ENCODE measurements at places on chromosomes 16 and 17.

DNA sequence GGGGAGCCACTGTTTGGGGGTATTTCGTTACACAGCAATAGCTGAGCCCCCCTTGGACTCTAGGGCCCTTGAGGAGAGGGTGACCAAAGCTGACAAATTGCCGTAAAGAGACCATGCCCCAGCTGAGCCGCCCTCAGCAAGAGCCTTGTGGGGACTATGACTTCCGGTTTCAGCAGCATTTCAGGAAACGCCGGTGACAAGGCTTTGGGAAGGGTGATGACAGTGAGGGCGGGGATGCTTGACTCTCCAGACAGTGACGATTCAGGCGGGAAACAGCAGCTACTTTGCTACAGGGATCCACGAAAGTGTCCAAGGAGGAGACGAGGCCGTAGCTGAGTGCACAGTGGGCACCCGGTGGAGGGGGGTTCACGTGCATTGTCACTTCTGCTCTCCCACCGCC is 360.8 kb downstream of the C16orf95 start:
- DNase-seq: no peak

DNA sequence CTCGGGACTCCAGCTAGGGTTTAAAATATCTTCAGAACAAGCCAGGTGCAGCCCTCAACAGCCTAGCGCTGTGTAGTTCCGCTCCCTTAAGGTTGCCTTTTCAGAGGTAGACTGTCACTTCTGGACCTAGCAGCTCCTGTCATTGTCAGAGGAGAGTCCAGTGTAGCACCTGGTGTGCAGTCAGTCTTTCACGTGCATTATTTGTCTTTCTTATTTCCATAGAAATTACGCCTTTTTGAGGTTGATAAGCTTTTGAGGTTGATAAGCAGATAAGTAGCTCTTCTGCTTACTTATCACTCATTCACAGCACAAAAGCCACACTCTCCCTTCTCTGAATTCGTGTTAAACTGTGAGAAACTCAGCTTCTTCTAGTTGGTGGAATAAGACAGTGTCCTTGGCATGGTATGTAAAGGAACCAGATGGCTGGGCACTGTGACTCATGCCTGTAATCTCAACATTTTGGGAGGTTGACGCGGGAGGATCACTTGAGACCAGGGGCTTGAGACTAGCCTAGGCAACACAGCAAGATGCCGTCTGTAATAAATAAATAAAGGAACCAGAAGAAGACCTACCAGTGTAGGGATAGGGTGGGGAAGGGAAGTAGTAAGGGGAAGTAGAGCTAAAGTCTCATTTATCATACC is 10.2 kb downstream of the EEF2K start:
- no peak for DNase-seq

DNA sequence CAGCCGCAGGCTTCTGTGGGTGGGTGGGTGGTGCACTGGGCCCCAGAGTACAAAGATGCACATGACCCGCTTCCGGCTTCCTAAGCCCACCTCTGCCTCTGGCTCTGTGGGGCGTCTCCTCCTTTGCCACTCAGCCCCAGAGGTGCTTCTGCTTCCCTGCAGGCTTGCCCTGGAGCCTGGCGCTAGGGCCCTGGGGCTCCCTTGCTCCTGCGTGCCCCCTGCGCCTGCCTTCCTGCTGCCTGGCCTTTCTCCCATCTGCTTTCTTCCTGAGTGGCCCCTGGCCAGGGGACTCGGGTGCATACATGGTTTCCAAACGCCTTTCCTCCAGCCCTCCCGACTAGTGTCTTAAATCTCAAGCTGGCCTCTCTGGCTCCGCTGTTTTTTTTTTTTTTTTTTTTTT is 3.4 kb downstream of the WWOX start:
- DNase-seq: no peak

GRCh38 chr16:87701505-87701921 is 64.3 kb downstream of the KLHDC4 start:
- DNase-seq: no peak

- DNase-seq: no peak
Measured at GRCh38 chr16:53041320-53042051, 11.2 kb downstream of the CHD9NB start.

DNA sequence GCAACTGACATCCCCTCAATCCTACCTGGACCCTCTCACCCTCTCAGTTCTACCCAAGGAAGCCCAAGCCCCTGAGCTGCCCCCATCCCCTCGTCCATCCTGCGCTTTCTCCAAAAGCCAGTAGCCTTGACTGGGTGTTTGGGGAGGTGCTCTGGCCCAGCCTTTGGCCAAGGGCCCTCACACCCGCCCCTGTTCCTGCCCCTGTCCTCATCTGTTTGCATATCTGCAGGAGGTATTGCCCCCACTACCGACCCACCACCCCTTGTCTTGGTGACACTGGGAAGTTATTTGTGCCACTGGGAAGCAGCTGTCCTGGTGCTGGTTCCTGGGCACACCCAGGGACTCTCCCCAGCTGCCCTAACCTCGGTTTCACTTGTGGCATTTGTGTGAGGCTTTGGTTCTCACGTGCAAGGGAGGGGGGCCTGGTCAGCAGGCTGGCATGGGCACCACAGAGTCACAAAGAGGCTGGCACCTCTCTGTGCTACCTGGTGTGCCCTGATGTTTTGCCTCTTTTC is 75.3 kb downstream of the MRC2 start:
- no peak for DNase-seq

GRCh38 chr16:89326721-89327120 is 109.2 kb downstream of the ZNF778 start:
- DNase-seq: no peak

DNA sequence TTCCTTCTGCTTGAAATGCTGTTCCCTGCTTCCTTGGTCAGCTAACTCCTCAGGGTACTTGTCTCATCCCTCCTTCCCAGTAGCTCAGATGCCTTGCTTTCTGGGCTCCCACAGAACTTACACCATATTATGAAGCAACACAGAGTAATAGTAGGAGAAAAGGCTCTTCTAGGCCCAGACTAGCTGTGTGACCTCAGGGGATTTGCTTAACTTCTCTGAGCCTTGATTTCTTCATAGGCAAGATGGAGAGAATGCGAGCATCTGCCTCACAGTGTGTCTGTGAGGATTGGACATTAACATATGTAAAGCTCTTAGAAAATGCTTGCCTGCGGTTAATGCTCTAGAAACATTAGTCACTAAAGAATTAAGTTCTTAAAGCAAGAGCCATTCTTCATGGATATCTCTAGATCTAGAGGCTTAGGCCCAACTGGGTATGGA is 22.3 kb upstream of the PECAM1 start:
- no peak for DNase-seq

DNA sequence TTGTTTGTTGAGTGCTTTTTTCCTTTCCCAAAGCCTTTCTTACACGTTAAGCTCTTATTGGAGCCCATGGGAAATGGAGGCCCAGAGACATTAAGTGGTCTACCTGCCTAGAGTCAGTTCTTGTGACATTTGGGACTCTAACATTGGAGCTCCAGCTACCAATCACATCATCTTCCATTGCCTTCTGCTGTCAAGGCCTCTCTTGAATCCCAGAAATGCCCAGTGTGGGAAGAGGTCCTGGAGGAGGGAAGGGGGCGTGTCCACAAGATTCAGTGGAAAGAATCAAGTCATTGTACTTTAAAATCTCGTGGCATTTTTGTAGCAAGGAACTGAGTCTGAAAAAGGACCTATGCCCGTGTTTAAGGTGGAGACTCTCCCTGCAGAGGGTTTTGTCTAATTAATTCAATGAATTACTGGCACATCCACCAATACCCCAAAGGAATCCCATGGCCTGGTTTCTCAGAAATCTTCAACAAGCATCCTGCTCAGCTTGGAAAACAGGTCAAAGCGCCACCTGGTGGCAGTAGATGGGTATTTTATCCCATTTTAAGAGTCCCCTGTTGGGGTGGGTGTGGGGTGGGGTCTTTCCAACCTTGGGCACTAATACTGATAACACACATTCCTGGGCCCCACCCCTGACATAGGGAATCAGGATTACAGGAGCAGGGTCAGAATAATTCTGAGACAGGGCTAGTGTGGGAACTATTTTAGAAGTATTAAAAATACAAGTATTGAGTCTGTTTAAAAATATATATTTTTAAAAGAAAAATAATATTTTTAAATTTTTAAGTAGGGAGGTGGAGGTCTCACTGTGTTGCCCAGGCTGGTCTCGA is 24.6 kb downstream of the GPT2 start:
- DNase-seq: peak; percentile 37

- DNase-seq: no peak
Measured at GRCh38 chr17:55224746-55225145, 40.0 kb upstream of the HLF start.

GRCh38 chr16:86700046-86700945 is 121.9 kb downstream of the FOXL1 start:
- DNase-seq: no peak

GRCh38 chr17:38703742-38704605 is 1.1 kb upstream of the MLLT6 start:
- peak; percentile 80 for DNase-seq

GRCh38 chr17:1143573-1143972 is 36.2 kb downstream of the ABR start:
- no peak for DNase-seq

- DNase-seq: no peak
Measured at GRCh38 chr16:75181630-75182029, 25.3 kb downstream of the CTRB2 start.

DNA sequence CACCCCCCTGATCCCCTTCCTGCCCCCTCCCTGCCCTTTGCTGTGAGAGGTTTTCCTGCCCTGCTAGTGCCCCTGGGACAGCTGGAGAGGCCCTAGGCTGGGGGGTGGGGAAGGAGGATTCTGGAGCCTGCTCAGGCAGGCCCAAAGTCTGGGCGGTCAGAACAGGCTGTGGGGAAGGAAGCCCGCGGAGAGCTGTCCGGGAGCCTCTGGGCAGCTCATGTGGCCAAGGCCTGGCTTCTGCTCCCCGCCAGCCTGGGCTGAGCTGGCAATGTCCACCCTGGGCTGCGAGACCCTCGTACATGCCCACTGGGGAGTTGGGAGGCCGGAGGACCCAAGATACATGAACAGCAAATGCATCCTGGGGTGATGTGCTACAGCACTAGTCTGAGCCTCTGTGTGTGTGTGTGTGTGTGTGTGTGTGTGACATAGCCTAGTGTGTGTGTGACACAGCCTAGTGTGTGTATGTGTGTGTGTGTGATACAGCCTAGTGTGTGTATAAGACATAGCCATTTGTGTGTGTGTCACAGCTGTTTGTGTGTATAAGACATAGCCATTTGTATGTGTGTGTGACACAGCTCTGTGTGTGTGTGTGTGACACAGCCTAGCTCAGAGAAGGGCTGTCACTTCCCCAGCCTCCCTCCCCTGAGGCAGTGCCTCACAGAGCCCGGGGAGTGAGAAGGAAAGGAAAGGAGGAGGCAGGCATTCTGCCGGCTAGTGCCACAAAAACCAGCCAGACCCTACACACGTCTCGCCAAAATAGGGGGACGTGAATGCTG is 201.4 kb upstream of the CIBAR2 start:
- no peak for DNase-seq

GRCh38 chr16:75196836-75197235 is 10.1 kb downstream of the CTRB2 start:
- DNase-seq: no peak

DNA sequence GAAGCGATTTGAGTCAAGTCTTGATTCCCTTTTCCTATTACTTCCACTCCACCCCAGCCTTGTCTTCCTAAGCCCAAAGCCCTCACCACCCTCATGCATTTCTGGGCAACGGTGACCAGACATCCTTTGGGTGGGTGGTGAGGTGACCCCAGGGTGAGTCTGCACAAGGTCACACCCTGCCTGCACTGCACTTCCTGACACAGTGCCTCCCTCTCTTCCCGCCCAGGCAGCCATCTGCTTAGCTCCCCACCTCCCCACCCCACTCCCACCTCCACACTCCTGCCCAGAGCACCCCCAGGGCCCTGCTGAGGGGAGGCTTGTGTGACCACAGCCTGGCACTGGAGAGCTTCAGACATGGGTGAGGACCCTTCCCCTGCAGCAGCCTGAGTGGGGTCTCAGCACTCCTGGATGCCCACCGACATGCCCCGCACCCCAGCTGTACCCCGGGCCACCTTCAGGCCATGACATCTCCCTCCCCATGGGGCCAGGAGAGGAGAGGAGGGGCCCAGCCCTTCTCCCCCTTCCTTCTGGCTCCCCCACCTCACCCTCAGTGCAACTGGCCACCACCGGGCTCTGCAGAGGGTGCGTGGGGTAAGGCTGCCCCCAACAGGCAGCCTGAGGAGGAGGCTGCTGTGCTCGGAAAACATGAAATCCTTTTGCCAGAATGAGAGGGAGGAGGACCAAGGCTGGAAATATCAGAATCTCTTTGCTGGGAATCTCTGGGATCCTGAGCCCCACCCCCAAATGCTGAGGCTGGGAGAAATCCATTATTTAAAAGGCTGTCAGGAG is 68.6 kb downstream of the CCT6B start:
- no peak for DNase-seq

DNA sequence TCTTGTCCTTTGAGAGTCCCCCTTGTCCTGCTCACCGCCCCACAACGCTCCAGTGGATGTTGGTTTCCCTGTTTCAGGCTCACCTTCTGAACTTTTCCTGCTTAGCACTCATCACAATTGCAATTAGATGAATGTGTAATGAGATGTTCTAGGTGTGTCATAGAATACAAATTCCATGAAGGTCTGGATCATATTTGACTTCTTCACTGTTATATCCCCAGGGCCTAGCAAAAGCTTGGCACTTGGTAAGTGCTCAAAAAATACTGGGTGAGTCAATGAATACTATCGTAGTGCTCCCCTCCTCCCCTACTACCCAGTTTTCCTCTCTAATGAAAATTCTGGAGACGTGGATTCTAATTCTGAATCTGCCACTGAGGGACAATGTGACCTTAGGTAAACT is 33.1 kb downstream of the DNAH3 start:
- no peak for DNase-seq

- DNase-seq: no peak
Measured at GRCh38 chr17:57502811-57503241, 242.3 kb downstream of the CCDC182 start.
